ENCODE measurements at places on chromosomes 7 and 10.

GRCh38 chr10:86770412-86770960, 14.1 kb downstream of the BMPR1A start:
- DNase-seq, result no peak

- DNase-seq, result no peak
These were observed 2.7 kb upstream of the CUL2 start for GRCh38 chr10:35092851-35093250.

DNA sequence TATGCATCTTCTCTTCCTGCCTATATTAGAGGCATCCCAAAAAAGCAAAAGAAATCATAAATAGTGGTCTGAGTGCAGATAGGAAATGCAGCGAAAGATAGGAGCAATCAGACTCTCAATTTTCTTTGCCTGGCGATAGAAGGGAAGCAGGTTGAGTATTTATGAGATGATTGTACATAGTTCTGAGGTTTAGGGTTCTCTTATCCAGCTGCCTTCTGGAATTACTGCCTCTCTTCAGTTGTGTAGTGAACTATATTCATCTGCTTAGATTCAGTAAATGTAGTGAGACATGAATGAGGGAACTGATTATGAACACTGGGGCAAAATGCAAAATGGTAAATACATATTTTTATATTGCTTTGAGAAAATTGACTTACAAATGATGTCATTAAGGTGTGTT, 93.0 kb upstream of the CYP26C1 start:
- DNase-seq, result no peak

DNA sequence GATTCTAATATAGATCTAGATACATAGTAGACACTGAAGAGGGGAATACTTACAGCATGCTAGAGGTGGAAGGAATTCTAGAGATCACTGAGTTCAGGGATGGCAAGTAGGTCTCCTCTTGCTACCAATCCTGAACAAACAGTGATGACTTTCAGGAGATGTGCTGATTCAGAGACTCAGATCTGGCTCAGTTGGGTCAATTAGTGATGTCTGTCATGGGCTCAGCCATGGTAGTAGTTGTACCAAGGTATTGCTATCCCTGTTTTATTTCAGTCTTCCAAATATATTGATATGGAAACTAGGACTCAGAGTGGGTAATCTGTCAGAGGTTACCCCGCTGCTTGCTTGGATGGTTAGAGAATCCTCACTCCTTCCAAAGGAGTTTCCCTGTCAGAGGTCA, 38.5 kb downstream of the UNC5B start:
- DNase-seq, result no peak

DNA sequence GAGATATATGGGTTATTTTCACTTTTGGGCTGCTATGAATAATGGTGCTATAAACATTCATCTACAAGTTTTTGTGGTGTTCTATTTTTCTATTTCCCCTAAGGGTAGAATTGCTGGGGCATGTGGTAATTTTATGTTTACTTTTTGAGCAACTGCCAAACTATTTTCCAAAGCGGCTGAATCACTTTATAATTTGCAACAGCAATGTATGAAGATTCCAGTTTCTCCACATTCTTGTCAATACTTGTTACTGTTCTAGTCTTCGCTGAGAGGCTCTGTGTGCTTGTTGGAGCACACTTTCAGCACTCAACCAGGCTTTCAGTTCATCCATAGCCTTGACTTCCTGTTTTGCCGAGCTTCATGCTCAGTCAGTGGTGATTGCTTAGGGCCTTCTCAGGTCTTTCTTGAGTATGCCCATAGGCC, 39.0 kb downstream of the ADK start:
- DNase-seq, result no peak

GRCh38 chr7:26195867-26196657, 4.5 kb downstream of the HNRNPA2B1 start:
- DNase-seq, result no peak

- DNase-seq, result no peak
These were observed 5.7 kb downstream of the PRSS1 start for GRCh38 chr7:142754681-142755575.

GRCh38 chr10:124288486-124288885, 130.2 kb downstream of the OAT start:
- no peak for DNase-seq

- DNase-seq, result no peak
These were observed 375.5 kb downstream of the TCERG1L start for GRCh38 chr10:130935897-130936550.

GRCh38 chr7:140609646-140610045, 31.0 kb downstream of the DENND2A start:
- DNase-seq, result no peak

DNA sequence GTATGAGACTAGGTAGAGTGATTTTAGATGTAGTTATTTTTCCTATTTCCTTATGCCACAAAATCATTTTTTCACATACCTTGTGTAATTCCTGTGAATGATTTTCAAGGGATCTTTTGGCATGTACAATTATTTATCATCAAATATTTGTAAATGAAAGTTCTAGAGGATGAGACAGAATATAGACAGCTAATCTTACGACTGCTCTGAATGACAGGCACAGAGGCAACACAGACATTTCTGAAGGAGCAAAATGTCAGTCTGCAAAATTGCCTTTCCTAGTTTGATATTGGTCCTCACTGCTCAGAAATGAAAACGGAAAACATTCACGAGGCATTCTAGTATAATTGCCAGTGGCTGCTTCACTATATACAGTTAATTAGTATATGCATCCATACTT, 810.6 kb upstream of the C7orf33 start:
- no peak for DNase-seq

GRCh38 chr10:94963901-94964300, 25.4 kb downstream of the CYP2C9 start:
- no peak for DNase-seq

DNA sequence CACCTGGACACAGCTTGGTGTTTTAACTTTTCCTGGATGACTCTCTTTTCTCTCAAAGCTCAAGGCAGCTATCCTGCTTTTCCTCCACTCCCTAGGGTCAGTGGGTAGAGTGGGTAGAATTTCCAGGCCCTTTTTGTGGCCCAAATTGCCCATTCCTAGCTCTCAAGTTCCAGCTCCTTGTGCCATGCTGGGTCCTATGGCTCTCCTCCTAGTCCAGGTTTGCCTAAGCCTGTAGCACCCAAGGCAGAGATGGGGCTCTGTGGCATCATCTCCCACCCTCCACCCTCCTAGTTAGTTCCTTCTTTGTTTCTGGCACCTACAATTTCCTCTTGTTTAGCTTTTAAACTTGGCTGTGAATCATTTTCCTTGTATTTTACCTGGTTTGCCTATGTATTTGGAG, 9.7 kb downstream of the CPA4 start:
- DNase-seq, result no peak

GRCh38 chr10:122138831-122139625, 132.1 kb upstream of the BTBD16 start:
- no peak for DNase-seq

GRCh38 chr10:114044247-114045135, 825 bp downstream of the ADRB1 start:
- peak; percentile 3 for DNase-seq

DNA sequence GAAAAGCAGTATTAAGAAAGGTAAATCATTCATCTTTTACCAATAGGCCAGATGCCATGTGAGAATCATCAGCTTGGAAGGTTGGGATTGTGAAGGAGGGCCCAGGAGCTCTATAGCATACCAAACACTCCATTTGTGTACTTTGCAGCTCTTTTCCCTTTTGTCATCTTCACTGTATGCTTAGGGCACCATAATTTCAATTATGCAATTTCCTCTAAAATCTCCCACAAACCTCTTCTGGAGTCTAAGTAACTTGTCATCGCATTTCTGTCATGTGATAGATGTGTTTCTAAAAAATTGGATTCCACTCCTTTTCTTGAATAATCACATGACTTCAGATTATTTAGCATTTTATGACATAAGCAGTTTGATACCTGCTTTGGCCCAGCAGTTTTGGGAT, 17.9 kb downstream of the RPP30 start:
- no peak for DNase-seq

DNA sequence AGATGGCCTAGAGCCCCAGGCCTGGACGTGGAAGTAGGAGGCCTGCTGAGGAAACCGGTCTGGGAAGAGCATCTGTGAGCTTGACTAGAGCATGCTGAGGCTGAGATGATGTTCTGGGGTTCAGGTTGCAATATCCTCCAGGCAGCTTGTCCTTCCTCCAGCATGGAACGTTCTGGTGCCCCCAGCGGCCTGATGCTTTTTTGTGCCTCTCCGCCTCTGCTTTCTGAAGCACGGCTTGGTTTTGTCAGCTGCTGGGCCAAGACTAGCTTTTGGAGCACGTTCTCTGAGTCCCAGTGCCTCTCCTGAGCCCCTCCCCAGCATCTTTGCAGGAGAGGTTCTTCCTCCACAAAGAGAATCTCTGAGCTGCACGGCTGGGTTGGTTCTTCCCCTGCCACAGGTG, 682.0 kb upstream of the FOXK1 start:
- no peak for DNase-seq

- DNase-seq, result no peak
These were observed 26.1 kb upstream of the CHCHD3 start for GRCh38 chr7:133108023-133108422.

GRCh38 chr10:70528741-70529362, 50.3 kb downstream of the PALD1 start:
- no peak for DNase-seq

- DNase-seq, result no peak
These were observed 61.5 kb upstream of the PRR15 start for GRCh38 chr7:29502133-29502532.

GRCh38 chr7:95011995-95012394, 104.6 kb downstream of the PPP1R9A start:
- no peak for DNase-seq

- DNase-seq, result no peak
These were observed 4.0 kb downstream of the BMI1 start for GRCh38 chr10:22324893-22325271.

DNA sequence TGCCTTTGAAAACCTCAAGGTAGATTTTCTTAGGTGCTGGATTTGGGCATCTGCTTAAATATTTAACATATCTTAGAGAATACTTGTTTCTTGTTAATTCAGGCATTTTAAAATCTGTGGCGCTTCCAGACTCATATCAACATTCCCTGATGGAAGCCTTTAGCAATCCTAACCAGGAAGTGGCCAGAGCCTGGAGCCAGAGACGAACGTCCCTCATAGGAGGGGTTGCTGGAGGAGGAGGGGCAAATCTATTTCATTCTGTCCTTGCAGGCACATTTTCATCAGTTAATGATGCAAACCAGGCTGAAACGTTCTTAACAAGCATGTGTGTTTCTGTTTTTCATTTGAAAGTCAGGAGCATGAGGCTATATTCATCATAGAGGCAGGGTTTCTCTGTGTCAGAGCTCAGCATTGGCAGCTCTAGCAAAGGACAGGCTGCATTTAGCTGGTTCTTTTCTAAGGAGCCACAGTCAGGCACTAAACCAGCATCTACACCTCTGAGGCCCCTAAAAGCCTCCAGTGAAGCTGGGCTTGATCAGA, 17.8 kb upstream of the IFIT2 start:
- no peak for DNase-seq

- DNase-seq, result no peak
These were observed 40.2 kb downstream of the TCERG1L start for GRCh38 chr10:131271195-131271880.

DNA sequence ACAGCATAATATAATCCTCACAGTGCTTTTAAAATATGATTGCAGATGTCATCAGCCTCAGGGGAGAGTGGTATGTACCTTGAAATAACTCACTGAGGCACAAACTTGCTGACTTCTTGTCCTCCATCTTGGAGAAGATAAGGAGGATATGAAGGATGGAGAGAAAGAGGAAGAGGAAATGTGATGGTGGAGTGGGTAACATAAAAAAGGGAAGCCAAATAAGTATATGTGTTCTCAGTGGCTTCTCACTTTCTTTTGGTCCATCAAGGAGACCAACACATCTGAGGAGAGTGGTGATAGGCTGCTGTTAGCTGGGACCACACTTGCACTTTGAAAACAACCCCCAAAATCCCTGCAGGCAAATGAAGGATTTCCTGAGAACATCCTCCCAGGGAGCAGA, 21.6 kb upstream of the ZNF37A start:
- no peak for DNase-seq

- DNase-seq, result no peak
These were observed 56.5 kb downstream of the PLXDC2 start for GRCh38 chr10:19872504-19873271.

DNA sequence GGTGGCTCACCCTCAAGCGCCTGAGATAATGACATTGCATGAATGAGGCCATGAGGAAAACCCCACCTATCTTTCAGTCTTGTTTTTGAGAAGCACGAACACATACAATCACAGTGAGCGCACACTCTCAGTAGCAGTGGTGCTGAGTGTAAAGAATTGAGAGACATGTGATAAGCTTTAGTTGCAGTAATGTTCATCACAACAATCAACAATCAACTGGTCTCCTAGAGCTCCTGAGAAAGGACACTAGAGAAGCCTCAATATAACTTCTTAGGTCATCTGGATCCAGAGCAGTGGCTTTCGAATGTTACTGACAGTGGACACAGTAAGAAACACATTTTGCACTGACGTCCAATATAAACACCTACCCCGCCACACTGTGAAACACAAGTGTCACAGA, 12.8 kb downstream of the ERLIN1 start:
- DNase-seq, result no peak

GRCh38 chr10:11448545-11449244, 162.8 kb downstream of the USP6NL start:
- DNase-seq, result no peak

GRCh38 chr10:24299578-24300260, 90.8 kb downstream of the KIAA1217 start:
- peak; percentile 5 for DNase-seq

DNA sequence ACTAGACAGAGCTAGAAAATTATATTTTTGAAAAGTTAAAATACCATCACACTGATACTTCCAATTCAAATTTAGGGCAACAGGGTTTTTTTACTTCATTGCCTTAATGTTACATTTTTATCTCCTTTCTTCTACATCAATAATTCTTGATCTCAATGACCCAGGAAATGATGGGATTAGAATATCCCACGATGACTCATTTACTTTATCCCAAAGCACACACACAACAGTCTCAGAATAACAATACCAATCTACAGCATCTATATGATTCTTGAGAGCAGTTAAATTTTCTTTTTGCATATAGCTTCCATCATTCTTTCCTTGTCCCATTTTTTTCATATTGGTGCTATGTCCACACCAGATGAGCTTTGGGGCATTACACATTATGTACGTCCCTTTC, 98.4 kb upstream of the EEPD1 start:
- DNase-seq, result no peak

- no peak for DNase-seq
These were observed 140.8 kb downstream of the IQUB start for GRCh38 chr7:123393623-123394022.

- DNase-seq, result no peak
These were observed 113.1 kb downstream of the ARL4A start for GRCh38 chr7:12800486-12800885.

- DNase-seq, result no peak
These were observed 36.0 kb upstream of the PRR15 start for GRCh38 chr7:29527505-29528108.

DNA sequence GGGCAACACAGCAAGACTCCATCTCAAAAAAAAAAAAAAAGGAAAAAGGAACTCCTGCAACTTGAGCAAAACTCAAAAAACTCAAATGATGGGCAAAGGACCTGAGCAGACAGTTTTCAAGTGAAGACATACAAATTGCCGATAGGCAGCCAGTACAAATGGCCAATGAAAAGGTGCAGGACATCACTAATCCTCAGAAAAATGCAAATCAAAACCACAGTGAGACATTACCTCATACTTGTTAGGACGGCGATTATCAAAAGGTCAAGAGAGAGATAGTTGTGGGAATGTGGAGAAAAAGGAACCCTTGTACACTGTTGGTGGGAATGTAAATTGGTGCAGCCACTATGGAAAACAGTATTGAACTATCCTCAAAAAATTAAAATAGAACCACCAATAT, 16.8 kb downstream of the SVOPL start:
- no peak for DNase-seq

GRCh38 chr10:77494756-77495541, 142.7 kb downstream of the KCNMA1 start:
- DNase-seq, result no peak
